ENCODE measurements at places on chromosomes 12 and 14.

GRCh38 chr14:39784461-39784860, 352.2 kb upstream of the FBXO33 start:
- no peak for DNase-seq

GRCh38 chr14:104877066-104877805, 12.2 kb downstream of the CEP170B start:
- no peak for DNase-seq

GRCh38 chr14:92039063-92039718, 668 bp downstream of the TRIP11 start:
- peak; percentile 69 for DNase-seq

- DNase-seq, result no peak
Measured at GRCh38 chr12:124515981-124516380, 51.4 kb downstream of the NCOR2 start.

DNA sequence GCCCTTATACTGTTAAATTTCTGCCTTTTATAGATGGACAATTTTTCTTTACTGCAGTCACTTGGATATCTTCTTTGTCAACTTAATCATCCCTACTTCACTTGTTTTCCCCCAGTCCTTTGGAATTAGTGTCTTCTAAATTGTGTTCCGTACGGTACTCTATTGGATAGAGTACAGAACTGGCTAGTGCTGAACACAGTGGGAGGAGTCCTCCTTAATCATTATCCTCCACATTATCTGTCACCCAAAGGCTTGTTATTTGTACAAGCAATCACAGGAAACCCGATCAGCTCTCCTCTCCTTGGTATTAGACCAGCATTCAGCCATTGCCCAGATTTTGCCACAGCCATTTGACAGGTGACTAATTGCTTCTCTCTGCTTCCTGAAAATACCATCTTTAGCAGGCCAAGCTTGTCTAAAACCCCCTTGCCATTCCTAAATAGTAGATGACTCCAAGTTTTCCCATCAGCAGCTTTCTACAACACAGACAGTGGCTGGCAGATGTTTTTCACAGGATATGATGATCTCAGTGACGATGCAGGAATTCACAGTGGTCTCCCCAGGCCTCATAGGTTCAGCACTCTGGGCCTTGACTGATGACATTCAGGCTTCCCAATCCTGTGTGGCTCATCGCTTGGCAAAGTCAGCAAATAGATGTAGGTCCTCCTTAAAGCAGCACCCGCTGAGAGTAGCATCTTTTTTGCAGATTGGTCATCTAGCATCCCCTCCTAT, 216.0 kb upstream of the RGS6 start:
- no peak for DNase-seq

DNA sequence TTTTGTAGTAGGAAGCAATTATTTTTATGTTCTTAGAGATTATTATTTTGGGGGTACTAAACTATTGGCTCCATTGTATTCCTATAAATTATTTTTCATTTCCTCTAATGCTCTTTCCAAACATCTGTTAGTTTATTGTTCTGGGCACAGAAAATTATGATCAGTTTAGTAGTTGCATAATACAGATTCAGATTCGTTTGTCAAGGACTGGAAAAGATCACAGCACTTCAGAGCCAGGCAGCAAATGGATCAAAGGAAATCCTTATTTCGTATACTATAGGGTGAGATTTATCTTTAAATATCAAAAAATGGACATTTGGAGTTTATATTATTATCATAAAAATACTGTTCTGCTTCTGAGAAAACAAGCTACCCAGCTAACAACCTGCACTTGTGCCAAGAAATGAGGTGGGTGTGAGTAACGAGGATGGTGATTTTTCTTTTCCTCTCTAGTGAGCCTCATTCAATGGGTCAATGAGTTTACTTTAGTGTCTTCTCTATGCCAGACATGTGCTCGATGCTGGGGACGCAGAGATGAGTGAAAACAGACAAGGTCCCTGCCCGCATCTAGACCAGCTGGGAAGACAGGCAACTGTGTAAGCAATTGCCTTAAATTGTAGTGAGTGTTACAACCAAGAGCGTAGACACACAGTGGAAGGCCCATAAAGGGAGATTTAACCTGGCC, 208.6 kb upstream of the PLXNC1 start:
- no peak for DNase-seq

GRCh38 chr12:27464220-27464554, 17.7 kb downstream of the SMCO2 start:
- no peak for DNase-seq

DNA sequence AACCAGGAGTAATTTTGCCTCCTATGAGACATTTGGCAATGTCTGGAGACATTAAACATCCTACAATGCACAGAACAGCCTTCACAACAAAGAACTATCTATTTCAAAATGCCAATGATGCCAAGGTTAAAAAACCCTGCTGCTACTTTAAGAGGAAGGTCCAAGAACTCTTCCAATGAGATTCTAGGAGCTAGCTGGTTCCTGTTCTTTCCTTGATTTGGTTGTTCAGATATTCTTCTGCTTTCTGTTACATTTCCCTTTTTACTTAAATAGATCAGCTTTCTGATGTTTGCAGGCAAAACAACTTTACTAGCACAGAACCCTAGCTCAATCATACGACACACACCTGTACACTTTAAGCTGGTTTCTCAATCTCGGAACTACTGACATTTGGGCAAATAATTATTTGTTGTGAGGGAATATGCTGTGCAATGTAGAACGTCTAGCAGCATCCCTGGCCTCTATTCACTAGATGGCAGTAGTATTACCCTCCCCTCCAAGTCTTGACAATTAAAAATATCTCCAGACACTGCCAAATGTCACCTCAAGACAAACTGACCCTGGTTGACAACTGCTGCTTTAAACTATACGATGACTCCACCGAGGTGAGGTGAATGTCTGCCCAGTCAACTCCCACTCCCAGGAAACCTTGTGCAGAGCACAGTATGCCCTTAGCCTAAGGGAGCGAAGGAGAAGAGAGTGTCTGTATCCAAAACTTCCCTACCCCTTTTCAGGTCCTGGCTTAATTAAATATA, 4.4 kb downstream of the BLTP3B start:
- DNase-seq, result no peak

- no peak for DNase-seq
Measured at GRCh38 chr12:70277973-70278372, 34.7 kb downstream of the CNOT2 start.

GRCh38 chr12:38628288-38628687, 277.1 kb downstream of the CPNE8 start:
- DNase-seq, result no peak

- no peak for DNase-seq
Measured at GRCh38 chr12:79331870-79332269, 358.9 kb downstream of the PAWR start.

GRCh38 chr14:103337794-103338193, 3.8 kb downstream of the EIF5 start:
- no peak for DNase-seq

GRCh38 chr14:89394972-89395371, 22.1 kb downstream of the FOXN3 start:
- no peak for DNase-seq

GRCh38 chr12:8903646-8904045, 10.7 kb upstream of the PHC1 start:
- no peak for DNase-seq

GRCh38 chr14:48991141-48991540, 595.0 kb downstream of the RPS29 start:
- DNase-seq, result no peak

DNA sequence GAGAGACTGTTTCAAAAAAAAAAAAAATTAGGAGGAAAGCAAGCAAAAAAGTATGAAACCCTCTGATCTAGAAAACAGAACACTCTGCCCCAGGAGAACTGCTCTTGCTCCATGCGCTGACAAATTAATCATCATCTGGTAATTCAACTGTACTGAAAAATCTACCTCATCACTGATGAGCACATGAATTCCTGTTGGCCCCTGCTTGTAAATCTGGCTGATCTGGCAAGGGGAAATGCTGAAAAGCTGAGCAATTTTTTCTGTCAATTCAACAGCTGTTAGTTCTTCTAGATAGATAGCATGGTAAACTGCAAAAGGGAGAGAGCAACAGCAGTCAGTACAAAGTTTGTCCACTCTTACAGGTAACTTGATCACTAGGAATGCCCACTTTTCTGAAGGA, 15.2 kb upstream of the CSRNP2 start:
- DNase-seq, result no peak

DNA sequence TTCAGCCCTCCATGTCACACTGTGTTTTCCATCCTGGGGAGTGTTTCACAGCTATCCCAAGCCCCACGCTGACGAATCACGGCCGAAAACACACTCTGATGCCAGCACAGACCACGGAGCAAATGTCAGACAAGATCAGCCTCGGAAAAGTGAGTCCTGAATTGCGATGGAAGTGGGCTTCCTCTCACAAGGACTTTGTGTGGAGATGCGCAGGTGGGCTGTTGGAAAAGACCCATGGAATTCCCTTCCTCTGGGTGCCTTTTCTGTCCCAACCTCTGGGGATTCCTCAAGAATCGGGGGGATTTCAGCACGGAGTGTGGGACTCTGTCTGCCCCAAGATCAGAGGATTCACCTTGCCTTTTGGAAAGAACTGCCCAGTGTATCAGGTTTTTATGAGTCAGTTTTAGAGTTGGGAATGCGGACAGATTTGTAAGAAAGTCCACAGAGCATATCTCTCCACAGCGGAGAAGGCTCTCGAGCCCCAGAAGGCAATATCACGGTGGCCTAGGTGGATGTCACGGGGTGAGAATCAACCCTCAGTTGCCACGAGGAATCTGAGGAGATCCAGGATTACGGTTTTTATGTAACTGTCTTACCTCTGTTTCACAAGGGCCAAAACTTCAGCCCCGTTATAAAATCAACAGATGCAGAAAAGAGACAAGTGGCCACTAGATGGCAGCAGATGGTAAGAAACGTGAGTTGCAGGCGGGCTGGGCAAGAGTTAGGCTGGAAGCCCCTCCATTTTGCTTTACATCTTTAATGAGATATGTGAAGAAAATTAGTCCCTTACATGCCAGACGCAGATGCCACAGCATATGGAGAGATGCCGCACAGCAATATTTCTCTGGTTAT, 201.9 kb downstream of the DAD1 start:
- DNase-seq, result peak; percentile 88

GRCh38 chr12:53300187-53300586, 692 bp downstream of the MYG1 start:
- DNase-seq, result no peak

- DNase-seq, result no peak
Measured at GRCh38 chr14:99540196-99541032, 59.2 kb downstream of the CCNK start.

Measured in osteocyte (in vitro differentiated cells).